Liver (tissue), 10 donors: ENCODE measurements at places on chromosomes 5 and 9. TPM values are rescaled to one million over a fixed set of nuclear protein-coding genes. Genes with fewer than 3 reads are reported as not detected.

DNA sequence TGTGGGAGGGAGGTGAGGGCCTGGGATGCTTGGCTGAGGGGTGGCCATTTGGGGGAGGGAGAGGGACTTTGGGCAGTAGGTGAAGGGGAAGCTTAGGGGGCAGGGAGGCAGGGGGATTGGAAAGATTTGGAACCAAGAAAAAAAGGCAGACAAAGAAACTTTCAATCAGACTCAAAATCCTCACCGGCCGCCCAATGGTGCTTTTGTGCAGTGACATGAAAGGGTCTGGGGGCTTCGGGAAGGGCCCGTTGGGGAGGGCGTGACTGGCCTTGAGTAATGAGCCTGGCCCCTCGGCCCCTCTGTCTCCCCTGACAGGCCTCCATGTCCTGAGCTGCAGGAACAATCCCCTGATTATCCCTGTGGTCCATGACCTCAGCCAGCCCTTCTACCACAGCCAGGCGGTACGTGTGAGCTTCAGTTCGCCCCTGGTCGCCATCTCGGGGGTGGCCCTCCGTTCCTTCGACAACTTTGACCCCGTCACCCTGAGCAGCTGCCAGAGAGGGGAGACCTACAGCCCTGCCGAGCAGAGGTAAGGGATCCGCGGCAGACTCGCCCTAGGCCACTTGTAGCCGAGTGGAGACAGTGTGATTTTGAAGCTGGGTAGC is 181.1 kb downstream of the PAPPA start:
- H3K4me1 ChIP-seq: no peaks in the 10 kb centered on the region
- no peak overlapping the region for H3K4me3 ChIP-seq
- no peaks in the 10 kb centered on the region for H3K27me3 ChIP-seq
- no peak for DNase-seq
- no peaks in the 10 kb centered on the region for H3K36me3 ChIP-seq

EGFL7 gene
- total RNA-seq: 34.5 TPM

LCP2 gene
- 16.3 TPM for total RNA-seq

SYNPO gene
- 1.1 TPM for total RNA-seq

DNA sequence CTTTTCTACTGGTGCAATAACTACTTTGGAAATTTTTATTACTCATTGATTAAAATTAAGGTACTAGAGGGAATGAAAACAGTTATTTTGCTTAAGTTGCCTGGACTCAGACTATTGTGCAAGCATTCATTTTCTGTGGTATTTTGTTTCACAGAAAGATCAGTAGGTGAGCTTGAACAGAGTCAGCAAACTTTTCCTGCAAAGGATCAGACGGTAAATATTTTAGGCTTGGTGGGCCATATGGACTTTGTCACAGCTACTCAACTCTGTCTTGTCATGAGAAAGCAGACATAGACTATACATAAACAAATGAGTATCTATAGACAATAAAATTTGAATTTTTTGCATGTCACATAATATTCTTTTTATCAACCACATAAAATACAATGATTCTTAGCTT is 1036.4 kb downstream of the NR2F1-AS1 start:
- no peak for DNase-seq
- H3K4me1 ChIP-seq: no peaks in the 10 kb centered on the region
- H3K27me3 ChIP-seq: no peaks in the 10 kb centered on the region
- no peak overlapping the region for H3K27ac ChIP-seq
- H3K4me3 ChIP-seq: no peak overlapping the region

DNA sequence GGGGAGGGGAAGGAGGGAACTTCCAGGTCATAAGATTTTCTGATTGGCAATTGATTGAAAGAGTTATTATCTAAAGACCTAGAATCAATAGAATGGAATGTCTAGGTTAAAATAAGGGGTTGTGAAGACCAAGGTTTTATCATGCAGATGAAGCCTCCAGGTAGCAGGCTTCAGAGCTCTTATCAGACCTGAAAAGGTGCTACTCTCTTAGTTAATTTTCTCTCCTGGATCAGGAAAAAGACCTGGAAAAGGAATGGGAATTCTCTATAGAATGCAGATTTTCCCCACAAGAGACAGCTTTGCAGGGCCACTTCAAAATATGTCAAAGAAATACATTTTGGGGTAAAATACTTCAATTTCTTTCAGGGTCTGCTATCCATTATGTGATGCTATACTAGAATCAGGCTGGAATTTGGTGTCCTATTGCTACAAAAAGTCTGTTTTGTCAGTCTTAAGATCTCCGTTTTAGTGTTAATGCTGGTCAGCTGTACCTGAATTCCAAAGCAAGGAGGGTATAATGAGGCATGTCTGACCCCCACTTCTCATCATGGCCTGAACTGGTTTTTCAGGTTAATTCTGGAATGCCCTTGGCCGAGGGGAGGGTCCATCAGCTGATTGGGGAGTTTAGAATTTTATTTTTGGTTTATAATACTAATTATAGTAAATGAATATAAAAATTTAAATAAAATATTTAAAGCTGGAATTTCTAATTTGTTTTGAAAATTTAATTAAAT is 16.6 kb upstream of the STOM start:
- no peak overlapping the region for H3K27ac ChIP-seq
- no peak overlapping the region for H3K4me3 ChIP-seq
- no peaks in the 10 kb centered on the region for H3K27me3 ChIP-seq
- no peaks in the 10 kb centered on the region for H3K36me3 ChIP-seq
- H3K4me1 ChIP-seq: no peaks in the 10 kb centered on the region

DNA sequence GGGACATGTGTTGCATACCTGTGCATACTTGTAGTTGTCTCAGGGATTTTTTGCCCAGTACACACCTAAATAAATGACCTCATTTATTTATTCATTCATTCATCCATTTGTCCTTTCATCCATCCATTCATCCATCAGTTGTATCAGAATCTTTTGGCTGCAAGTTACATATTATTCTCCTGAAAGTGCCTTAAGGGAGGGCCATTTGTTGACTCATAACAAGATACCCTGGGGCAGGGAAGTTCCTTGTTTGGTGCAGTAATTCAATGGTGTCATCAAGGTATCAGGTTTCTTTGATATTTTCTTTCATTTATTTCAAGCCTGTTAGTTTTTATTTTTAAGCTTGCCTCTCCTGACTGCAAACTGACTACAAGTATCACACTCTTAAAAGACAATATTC is 597.9 kb upstream of the TLE4 start:
- H3K27me3 ChIP-seq: no peaks in the 10 kb centered on the region
- H3K4me3 ChIP-seq: no peak overlapping the region
- no peaks in the 10 kb centered on the region for H3K36me3 ChIP-seq
- DNase-seq: no peak

GRCh38 chr9:34252016-34252415 is 73.2 kb downstream of the UBAP1 start:
- no peak overlapping the region for H3K27ac ChIP-seq
- no peaks in the 10 kb centered on the region for H3K27me3 ChIP-seq
- no peak for DNase-seq
- H3K36me3 ChIP-seq: peaks cover 44% of the 10 kb centered on the region
- no peak overlapping the region for H3K4me3 ChIP-seq

DNA sequence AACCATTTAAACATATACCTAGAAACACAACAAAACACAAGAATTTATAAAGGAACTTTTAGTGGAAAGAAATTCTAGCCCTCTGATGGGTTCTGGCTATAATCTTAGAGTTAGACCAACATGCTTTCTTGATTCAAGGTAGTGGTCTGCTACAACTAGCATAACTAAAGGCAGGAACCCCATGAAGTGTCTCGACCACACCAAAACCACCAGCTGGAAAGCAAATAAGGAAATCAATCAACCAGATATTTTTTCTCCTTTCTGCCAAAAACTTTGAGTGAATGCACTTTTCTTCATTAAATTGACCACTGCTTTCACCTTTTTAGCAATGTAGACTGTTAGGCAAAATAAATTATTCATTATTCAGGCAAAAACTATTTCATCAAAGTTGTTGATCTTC is 346.4 kb downstream of the EBF1 start:
- no peaks in the 10 kb centered on the region for H3K36me3 ChIP-seq
- H3K4me1 ChIP-seq: peaks cover 6% of the 10 kb centered on the region
